Hindlimb muscle (tissue), 1 donor: ENCODE measurements at places on chromosomes 7 and 10. TPM values are rescaled to one million over a fixed set of nuclear protein-coding genes. Genes with fewer than 3 reads are reported as not detected.

DNA sequence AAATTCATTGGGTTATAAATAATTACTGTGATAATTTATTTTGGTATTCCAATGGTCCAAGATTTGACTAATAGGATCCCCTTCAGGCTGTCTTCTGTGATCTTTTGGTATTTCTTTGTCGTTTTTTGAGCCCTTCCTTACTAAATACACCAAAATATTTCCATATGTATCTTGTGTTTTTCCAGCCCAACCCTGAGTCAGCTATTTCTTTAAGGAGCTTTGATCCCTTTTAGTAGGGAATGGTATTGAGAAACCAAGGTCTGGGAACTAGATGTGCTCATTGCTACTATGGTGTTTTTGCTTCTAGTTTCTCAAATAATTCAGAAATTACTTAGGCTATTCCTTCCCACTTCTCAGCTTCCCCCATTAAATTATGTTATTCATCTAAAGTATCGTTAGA lies 15.3 kb downstream of the NHLRC2 start:
- no peak for DNase-seq

GRCh38 chr10:99908512-99908911 lies 101.2 kb downstream of the DNMBP start:
- DNase-seq = no peak

GRCh38 chr10:17122052-17122451 lies 7.6 kb downstream of the CUBN start:
- no peak for DNase-seq

GRCh38 chr10:102117391-102118159 lies 2.6 kb downstream of the LDB1 start:
- peak; percentile 66 for DNase-seq

DNA sequence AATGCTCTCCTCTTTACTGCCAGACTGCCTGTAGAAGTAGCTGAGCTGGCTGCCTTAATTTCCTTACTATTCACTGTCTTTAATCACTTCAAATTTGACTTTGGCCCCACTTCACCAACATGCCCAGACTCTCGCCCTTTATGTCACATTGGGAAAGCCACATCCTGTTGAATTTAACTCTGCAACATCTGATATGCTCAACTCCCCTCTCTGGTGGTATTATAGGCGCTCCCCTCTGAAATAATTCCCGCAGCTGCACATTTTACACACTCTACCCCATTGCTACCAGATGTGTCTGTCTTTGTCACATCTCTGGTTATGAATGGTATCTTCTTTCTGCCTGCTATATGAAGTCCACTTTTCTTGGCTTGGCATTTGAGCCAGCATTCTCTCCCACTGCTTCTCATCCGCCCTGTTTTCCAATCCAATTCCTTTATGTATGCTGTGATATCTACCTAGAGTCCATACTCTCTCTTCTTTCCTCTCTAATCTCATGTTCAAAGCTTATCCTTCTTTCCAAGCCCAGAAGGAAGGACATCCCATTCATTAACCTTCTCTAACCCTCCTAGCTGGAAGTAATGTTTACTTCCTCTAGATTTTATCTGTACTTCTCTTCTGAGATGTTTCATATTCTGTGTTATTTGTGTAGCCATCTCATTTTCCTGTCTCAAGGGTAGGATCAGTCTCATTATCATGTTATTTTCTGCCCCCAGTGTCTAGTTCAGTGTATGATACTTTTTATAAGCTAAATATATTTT lies 134.5 kb downstream of the ST7 start:
- DNase-seq = no peak

DNA sequence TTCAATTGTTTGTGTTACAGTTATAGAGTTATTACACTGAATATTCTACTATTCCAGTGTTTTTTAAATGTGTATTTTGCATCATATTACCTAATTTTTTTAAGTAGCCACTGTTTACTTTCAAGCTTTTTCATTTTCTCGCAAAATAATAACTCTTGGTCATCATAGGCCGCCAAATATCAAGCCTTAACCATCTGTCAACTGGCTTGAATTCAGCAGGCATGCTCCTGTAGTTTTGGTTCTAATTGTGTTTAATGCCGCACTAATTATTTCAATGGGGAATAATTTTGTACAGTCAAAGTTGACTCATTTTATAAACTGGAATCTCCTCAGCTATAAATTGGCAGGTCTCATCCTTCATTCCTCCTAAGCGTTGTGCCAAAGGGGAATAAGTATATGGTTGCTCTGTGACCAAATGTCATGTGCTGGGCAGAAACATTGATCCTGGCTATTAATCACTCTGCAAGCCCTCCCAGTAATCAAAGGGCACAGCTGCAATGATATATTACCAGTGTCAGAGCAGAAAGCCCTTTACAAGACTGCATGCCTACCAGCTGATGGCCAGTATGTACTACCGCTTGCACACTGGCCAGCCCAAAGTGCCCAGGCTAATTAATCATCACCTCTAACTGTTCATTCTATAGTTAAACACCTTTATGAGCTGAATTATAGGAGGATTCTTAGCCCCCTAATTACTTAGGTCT lies 74.8 kb downstream of the SKAP2 start:
- no peak for DNase-seq

The DBNL gene
- 43.5 TPM for polyA plus RNA-seq

- no peak for DNase-seq
Observed at GRCh38 chr7:96266580-96266979, 55.3 kb downstream of the SLC25A13 start.

The SFRP5 gene
- polyA plus RNA-seq = 0.94 TPM

- no peak for DNase-seq
Observed at GRCh38 chr7:135801877-135802276, 53.3 kb upstream of the FAM180A start.

GRCh38 chr10:44745920-44746319 lies 165.2 kb upstream of the TMEM72 start:
- DNase-seq = no peak

- no peak for DNase-seq
Observed at GRCh38 chr7:101608772-101609713, 20.1 kb downstream of the MYL10 start.

The RTKN2 gene
- polyA plus RNA-seq = 3.6 TPM

DNA sequence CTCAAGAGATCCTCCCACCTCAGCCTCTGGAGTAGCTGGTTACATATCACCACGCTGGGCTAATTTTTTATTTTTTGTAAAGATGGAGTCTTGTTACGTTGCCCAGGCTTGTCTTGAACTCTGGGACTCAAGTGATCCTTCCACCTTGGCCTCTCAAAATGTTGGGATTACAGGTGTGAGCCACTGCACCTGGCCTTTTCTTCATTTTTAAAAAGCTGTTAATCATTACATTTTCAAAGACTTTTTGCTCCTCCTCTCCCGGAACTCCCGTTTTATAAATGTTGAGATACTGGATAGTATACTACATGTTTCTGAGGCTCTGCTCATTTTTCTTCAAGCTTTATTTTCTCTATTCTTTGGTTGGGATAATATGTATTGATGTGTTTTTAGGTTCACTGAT lies 16.4 kb downstream of the AOAH start:
- no peak for DNase-seq

The NPY4R2 gene
- polyA plus RNA-seq = 0.10 TPM

The SNX10 gene
- polyA plus RNA-seq = 1.8 TPM

GRCh38 chr10:61391281-61391680 lies 61.9 kb downstream of the TMEM26 start:
- DNase-seq = no peak

The AGR3 gene
- not detected for polyA plus RNA-seq

The ADAM8 gene
- polyA plus RNA-seq = 3.3 TPM

GRCh38 chr7:113143486-113144257 lies 25.3 kb upstream of the SMIM30 start:
- no peak for DNase-seq

The HOXA13 gene
- polyA plus RNA-seq = not detected

GRCh38 chr10:126215746-126216631 lies 172.3 kb downstream of the ADAM12 start:
- DNase-seq = peak; percentile 59

DNA sequence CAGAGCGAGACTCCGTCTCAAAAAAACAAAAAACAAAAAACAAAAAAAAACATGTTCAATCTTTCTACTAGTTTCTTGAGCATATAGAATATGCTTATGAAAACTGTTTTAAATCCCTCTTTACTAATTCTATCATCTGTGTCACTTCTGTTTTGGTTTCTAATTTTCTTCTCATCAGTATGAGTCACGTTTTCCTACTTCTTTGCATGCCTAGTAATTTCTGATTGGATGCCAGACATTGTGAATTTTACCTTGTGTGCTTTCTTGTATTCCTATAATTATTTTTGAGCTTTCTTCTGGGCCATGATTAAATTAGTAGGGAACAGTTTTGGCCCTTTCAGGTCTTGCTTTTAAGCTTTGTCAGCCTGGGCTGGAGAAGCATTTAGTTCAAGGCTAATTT lies 9.9 kb downstream of the MICU1 start:
- no peak for DNase-seq

GRCh38 chr10:22958338-22958737 lies 30.5 kb downstream of the ARMC3 start:
- no peak for DNase-seq

GRCh38 chr10:129653861-129654260 lies 186.8 kb downstream of the MGMT start:
- DNase-seq = no peak

The UBE2D1 gene
- 13.3 TPM for polyA plus RNA-seq

DNA sequence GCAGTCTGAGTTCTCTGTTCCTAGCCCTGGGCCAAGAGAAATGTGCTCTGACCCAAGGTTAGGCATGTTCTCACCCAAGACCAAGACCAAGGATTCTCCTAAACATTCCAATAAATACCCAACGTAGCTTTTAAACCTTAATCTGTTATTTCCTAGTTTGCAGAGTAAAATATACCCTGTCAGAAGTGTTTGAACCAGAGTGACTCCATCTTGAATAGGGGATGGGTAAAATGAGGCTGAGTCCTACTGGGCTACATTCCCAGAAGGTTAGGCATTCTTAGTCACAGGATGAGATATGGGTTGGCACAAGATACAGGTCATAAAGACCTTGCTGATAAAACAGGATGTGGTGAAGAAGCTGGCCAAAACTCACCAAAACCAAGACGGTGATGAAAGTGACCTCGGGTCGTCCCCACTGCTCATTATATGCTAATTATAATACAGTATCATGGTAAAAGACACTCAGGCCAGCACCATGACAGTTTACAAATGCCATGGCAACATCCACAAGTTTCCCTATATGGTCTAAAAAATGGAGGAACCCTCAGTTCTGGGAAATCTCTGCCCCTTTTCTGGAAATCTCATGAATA lies 27.7 kb downstream of the PLXNA4 start:
- DNase-seq = no peak

GRCh38 chr7:27161214-27161720 lies 4.1 kb downstream of the HOXA9 start:
- no peak for DNase-seq

DNA sequence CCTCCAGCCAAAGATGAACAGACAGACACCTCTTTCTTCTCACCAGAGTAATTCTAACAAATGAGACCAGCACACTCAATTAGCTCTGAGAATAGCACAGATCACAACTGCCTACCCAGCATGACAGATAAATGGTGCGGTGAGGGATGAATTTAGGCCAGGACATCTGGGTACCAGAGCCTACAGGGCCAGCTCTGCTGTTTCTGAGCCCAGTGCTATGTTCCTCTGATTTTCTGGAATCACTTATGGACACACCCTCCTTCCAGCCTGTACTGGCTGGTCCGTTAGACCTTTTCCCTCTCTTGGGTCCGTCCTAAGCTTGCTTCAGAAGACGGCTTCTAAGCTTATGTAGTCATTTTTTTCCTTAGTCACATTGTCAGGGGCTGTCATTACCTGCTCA lies 73.6 kb downstream of the INSYN2A start:
- no peak for DNase-seq

DNA sequence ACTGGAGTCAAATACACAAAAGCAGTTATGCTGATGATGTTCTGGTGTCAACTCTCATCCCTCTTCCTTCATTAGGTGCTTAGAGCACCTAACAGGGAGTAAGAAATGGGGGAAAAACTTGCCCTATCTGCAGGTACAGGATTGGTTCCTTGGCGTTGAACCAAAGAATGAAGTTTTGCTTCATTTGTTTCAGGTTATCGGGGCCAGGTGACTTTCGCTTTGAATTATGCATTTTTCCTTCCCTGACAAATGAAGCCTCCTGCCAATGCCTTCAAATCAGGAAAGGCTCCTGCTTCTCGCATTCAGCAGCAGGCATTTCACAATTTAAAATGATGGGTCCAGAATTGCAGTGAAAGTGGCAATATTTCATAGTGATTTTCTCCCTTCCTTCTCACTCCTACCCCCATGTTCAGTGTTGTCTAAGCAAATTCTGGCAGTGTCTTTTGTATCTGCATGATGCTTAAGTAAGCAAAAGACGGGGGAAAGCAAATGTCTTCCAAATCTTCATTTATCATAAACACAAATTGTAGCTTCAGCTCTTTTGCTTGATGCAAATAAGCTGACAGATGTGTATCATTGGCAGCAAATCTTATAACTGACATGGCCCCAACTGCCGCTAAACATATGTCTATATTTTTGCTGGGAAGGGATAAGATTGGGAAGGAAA lies 29.4 kb downstream of the DNAJB9 start:
- no peak for DNase-seq
